ENCODE measurements at places on chromosomes 7 and 10. TPM values are rescaled to one million over a fixed set of nuclear protein-coding genes. Genes with fewer than 3 reads are reported as not detected.

The ZNF804B gene
- 0.17 TPM for polyA plus RNA-seq

The SEC24C gene
- 73.1 TPM for polyA plus RNA-seq

The WNT8B gene
- 1.0 TPM for polyA plus RNA-seq

The CALHM2 gene
- 15.0 TPM for polyA plus RNA-seq

The SCIN gene
- 111 TPM for polyA plus RNA-seq

The GIMAP2 gene
- polyA plus RNA-seq: 8.0 TPM

The IL6 gene
- polyA plus RNA-seq: not detected

The PNLIPRP3 gene
- not detected for polyA plus RNA-seq

The PSD gene
- polyA plus RNA-seq: 7.3 TPM

The XRCC2 gene
- polyA plus RNA-seq: 7.4 TPM

The NKX2-3 gene
- not detected for polyA plus RNA-seq

The FAM131B gene
- polyA plus RNA-seq: 2.5 TPM

The KCND2 gene
- 1.0 TPM for polyA plus RNA-seq

GRCh38 chr10:28939281-28940157 is 262.2 kb downstream of the BAMBI start:
- DNase-seq: peak; percentile 55

- peak; percentile 60 for DNase-seq
These were observed 81.0 kb downstream of the PPP1R3C start for GRCh38 chr10:91551856-91552255.

DNA sequence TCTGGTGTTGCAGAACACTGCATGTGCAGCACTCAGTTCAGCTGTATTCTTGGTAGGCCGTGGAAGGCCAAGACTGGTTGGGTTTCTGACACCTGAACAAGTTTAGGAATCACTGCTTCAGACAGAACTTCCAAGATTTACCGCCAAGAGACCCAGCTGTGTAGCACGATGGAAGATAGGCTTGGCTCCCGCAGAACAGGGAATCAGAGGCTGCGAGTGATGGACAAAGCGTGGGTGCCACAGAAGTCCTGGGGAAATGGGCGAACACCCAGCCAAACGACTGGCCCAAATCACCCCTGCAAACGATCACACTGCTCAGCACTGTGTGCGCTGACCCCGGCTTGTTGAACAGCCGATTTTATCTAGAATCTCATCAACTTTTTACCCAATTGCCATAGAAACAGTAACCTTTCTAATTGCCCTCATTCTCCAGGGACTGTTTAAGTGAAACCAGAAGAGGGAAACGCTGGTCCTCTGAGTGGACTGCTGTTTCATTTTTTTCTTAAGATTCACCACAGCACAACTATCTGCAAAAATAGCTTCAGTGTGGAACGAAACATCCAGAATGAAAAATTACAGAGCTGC is 17.9 kb downstream of the ZFAND2A start:
- DNase-seq: no peak

DNA sequence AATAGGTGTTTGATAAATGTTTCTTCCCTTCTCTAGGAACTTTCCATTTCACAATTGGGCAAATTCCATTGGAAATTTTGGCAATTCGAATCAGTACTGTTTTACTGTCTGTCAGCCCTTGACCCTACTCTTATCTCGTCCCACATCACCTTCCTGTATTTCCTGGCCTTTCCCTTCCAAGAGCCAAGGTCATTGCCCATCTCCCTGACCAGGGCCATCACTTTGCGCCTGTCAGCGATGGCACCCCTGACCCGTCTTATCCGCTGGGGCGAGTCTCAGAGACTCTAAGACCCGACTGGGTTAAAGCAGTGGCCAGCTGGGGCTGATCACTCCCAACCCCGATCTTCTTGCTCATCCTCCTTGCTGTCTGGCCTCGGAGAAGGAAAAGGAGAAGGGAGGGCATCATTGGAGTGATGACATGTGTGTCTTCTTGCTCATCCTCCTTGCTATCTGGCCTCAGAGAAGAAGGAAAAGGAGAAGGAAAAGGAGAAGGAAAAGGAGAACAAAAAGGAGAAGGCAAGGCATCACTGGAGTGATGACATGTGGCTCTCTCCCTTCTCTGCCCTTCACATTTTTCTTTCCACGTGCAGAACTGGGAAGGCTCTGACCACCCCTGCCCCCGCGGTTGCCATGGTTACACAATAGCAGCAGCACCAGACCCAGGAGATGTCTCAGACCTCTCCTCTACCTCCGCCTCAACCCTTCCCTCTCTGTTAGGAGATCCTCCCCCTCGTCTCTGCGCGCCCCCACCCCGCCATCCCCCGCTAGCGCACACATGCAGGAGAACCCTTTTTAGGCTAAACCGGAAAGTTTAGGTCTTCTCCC is 2.0 kb downstream of the SEMA3D start:
- DNase-seq: no peak

DNA sequence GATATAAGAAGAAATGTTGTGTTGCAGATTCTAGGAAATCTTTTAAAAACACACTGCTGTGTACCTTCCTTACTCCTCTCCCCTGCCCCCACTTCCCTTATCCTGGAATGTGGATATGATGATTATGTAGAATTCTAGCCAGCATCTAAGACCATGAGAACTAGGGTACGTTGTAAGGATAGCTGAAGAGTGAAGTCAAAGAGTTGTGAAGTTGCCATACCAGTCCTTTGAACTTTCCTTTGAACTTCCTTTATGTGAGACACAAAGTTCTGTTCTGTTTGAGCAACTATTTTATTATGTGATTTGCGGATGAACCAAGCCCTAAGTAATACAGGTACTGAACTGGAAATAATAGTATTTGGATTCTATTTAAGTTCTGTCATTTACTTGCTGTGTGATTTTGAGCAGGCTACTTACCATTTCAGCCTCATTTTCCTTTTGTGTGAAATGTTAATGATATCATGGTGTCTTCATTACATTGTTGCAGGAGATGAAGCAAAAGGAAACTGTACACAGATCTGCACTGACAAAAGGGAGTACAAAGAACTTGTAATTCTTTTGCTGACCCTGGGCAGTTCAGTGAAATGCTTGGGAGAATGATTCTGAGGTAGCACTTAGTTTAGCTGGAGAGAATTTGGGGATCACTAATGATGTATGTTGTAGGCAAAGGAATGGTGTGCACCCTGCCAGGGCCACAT is 31.4 kb downstream of the RPA3 start:
- DNase-seq: no peak

GRCh38 chr7:120996333-120996987 is 7.9 kb downstream of the CPED1 start:
- DNase-seq: no peak

DNA sequence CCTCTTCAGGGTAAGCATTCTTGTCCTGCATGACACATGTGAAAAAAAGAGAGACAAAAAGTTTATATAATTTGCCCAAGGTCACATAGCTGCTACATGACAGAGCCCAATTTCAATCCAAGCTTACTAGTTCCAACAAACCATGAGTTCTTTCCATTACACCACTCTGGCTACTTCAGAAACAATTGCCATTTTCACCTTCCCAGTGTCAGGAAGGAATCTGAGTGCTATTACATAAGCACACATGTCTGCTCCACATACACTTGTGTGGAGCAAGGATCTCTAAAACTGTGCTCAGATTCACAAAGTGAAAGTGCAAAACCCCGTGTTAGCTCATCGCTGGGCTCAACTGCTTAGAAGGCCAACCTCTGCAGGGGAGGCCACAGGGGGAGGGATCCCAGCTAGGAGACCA is 356.2 kb upstream of the NFE2L3 start:
- no peak for DNase-seq

GRCh38 chr10:127968027-127968441 is 61.1 kb downstream of the PTPRE start:
- no peak for DNase-seq

DNA sequence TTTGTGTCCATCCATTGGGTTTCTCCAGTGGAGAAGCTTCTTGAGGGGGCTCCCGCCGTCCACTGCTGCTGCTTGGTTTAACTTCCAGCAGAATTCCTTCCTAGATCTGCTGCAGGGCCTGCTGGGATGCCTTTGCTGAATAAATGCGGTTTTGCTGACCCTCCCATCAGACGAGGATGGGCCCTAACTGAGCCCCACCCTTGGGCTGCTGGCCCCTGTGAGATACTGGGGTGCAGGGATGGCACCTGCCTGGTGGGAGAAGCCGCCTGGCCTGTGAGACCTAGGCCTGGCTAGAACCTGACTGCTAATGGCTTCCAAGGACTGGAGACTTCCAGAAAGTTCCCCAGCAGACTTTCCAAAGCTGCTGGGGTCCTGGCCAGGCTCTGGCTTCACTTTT is 43.8 kb downstream of the ZNF467 start:
- DNase-seq: no peak

DNA sequence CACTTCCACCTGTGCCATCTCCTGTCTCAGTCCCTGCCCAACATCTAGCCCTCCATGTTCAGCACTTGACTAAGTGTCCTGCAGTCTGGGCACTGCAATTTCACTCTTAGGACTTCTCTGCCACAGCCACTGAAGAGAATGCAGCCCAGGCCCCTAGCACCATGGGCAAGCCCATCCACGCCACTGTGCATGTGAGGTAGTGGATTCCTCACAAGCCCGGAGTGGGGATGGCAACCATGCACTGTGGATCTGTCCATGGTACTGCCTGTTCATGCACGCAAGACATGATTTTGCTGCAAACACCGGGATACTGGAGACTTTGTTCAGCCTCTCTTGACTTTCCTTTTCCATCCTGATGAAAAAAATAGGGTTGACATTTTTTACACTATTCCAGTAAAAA is 12.3 kb downstream of the DDC start:
- no peak for DNase-seq

DNA sequence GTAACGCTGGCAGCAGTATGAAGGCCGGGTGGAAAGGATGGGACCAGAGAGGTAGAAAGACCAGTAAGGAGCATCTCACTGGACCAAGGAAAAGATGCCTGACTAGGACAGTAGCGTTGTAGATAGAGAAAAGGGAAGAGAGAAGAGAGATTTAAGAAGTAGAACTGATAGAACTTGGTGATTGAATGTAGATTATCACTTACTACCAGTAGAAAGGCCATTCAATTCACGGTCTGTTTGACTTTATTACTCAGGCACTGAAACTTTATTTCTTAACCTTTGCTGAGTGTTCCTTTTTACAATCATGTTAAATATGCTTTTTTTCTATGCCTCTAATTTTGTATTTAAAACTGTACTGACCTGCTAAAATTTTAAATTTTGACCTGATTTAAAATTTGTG is 12.2 kb downstream of the MCU start:
- no peak for DNase-seq

GRCh38 chr7:150339409-150339809 is 2.0 kb downstream of the RARRES2 start:
- DNase-seq: no peak

DNA sequence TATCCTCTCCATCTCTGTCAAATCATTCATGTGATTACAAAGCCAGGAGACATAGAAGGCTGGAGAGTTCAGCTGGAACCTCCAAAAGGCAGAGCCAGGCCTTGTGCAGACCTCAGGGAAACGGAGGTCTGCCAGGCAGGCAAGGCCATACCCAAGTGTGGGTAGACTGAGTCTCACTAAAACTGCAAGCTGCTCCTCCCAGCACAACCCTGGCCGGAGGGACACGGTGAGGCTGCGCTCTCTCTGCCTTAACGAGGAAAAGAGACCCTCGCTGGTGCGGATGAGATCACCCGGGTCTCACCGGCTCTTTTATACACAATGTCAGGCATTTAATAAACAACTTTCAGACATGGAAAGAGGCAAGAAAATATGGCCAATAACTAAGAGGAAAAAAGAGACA is 66.1 kb upstream of the INPP5A start:
- DNase-seq: no peak

GRCh38 chr7:125681508-125681907 is 751.9 kb upstream of the POT1 start:
- no peak for DNase-seq

GRCh38 chr7:11343136-11343535 is 369.5 kb downstream of the PHF14 start:
- no peak for DNase-seq

DNA sequence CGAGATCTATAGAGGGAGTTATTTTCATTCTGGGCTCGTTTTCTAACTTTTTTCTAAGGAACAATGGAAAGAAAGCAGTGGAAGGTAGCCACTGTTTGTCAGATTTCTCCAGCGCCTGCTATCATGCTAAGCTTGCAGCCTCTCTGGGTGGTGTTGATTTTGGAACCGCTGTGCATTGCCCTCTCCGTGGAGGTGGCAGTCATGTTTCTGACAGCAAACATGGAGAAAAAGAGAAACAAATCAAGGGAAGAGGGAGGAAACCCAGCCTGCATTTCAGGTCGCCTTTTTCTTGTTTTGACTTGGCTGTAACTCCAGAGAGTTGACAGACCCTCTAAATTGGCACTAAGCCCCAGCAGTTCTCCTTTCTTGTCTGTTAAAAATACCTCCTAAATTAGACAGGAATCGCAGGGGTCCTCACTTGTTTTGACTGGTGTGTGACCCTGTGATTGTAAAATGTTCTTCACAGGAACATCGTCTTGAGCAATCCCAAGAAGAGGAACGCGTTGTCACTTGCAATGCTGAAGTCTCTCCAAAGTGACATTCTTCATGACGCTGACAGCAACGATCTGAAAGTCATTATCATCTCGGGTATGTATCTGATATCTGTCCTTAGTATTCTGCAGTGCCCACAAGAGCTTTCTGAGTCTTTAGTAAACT is 4.8 kb downstream of the ECHDC3 start:
- no peak for DNase-seq

- no peak for DNase-seq
These were observed 116.1 kb downstream of the FAM53B start for GRCh38 chr10:124627866-124628675.

DNA sequence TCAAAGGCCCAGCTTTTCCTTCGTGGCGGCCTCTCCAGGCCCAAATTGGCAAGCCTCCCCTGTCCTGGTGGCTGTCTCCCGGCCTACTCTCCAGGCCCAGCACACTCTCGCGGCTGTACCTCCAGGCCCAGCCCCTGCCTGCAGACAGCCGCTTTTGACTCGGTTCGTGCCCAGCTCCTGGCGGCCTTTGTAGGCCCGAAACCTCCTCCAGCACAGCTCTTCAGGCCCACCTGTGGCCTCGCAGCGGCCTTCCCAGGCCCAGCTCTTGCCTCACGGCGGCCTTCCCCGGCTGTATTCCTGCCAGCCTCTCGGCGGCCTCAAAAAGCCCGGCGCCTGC is 18.2 kb upstream of the TMEM248 start:
- no peak for DNase-seq

DNA sequence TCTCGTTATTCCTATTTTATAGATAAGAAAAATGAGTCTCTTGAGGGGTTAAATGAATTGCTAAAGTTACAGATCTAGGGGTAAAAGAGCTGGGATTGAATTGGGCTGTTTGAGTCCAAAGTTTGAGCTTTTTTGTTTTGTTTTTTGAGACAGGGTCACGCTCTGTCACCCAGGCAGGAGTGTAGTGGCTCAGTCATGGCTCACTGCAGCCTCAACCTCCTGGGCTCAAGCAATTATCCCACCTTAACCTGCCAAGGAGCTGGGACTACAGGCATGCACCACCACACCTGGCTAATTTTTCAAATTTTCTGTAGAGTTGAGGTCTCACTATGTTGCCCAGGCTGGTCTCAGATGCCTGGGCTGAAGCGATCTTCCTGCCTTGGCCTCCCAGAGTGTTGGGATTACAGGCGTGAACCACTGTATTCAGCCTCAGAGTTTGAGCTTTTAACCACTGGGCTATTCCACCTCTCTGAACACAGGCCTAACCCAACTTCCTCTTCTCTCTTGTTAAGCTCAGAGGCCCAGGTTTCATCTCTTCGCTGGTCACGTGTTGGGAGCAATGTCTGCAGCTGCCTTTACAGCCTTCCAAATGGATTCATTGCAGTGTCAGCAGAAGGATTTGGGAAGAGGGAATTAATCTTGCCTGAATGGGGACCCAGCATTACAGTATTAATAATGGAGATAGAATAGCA is 8.0 kb downstream of the SUFU start:
- DNase-seq: no peak
